Uterine smooth muscle cell (primary cell): ENCODE measurements at places on chromosomes 6 and 20. TPM values are rescaled to one million over a fixed set of nuclear protein-coding genes. Genes with fewer than 3 reads are reported as not detected.

RIPPLY2 gene
- under 0.01 and 0.87 TPM in 2 replicates for total RNA-seq

AVP gene
- total RNA-seq, result not detected in 2 replicates

ANGPT4 gene
- not detected in 2 replicates for total RNA-seq

SYCP2L gene
- not detected in 2 replicates for total RNA-seq

MYH7B gene
- total RNA-seq, result under 0.01 and 0.33 TPM in 2 replicates

RNF39 gene
- not detected in 2 replicates for total RNA-seq

C6orf52 gene
- 1.00 and 1.5 TPM in 2 replicates for total RNA-seq

TMEM244 gene
- 0.66 TPM in 1 of 2 replicates, not detected in the other for total RNA-seq

LBP gene
- total RNA-seq, result not detected in 2 replicates

DDO gene
- 2.9 and 3.0 TPM in 2 replicates for total RNA-seq

CCN5 gene
- 1.5 and 10.6 TPM in 2 replicates for total RNA-seq

NRSN1 gene
- total RNA-seq, result not detected in 2 replicates
